H9 (cell line): ENCODE measurements at places on chromosomes 7 and 10. TPM values are rescaled to one million over a fixed set of nuclear protein-coding genes. Genes with fewer than 3 reads are reported as not detected.

CCDC3 gene
- 2.3 and 2.4 TPM in 2 replicates for total RNA-seq

CTAGE6 gene
- total RNA-seq: not detected in 2 replicates

DNA sequence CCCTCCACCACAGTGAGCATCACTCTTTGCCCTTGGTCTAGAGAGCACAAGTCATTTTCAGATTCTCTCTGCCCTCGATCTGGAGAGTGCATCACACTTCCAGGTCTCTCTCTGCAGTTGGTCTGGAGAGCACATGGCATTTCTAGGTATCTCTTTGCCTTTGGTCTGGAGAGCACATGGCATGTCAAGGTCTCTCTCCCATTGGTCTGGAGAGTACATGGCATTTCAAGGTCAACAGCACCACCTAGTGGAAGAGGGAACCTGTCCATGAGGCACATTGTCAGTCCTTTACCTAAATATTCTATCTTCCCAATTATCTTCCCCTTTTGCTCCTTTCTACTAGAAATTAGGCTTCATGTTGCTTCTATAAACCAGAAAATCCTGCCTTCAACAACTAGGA lies 1139.4 kb downstream of the XPNPEP1 start:
- DNase-seq: peak; percentile 58

- peak; percentile 66 for DNase-seq
These were observed 3.3 kb upstream of the CUEDC2 start for GRCh38 chr10:102435529-102436233.

DNA sequence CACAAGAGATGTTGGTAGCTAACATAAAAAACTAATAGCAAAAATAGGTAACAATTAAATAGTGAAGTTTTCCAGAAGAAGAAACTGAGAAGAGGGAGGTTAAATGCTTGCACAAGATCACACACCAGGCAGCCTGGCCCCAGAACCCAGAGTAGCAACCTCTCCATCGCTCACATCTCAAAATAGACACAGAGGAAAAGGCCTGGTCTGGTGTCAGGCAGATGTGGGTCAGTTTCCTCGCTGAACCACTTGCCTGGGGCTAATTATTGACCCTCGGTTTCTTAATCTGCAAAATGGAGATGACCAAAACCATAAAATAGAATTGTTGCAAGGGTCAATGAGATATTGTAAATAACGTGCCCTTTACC lies 44.5 kb upstream of the STK17A start:
- DNase-seq: no peak

DNA sequence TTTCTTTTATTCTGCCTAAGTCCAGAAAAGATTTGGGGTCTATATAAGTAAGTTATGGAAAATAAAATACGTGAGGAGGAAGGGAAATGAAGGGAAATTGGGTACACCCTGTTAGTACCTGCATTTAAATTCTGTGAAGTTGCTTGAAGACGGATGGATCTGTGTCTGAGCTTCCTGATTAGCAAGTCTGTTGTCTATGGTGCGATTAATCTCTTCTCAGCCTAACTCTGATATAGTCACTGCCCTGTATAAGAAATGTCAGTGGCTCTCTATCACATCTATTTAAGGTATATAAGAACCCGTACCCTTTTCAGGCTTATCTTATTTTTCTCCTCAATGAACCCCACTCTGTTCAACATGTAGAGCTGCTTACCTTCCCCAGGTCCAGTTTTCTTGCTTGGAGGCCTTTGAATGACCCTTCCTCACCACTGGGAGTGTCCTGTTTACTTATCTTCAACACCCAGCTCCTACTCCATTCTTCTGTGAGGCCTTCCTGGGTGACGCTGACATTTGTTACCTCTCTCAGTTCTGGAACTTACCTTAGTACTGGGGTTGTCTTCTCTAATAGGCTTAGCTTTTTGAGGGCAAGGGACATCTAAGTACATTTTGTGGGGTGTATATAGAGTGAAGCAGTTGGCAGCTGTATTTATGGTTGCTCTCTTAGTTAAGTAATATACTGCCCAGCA lies 149.6 kb upstream of the PRPS1L1 start:
- DNase-seq: no peak

DNA sequence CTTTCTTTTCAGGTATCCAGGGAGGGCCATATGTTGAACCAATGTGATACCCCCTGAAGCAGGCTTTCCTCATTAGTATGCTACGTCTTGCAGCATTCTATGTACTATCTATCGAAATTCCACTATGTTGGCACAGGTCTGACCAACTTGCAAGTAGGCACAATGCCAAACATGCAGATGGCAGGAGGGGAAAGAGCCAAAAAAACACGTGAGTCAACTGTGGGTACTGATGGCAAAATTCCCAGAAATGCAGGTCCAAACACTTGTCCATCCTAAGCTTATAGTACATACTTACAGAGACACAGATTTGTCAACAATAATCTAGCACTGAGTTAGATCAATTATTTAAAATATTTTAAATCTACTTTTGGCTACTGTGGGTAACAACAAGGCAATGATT lies 394.9 kb downstream of the DGKB start:
- DNase-seq: no peak
